ENCODE measurements at places on chromosomes 2 and 18.

- no peak for DNase-seq
Measured at GRCh38 chr2:191631754-191632153, 46.2 kb upstream of the NABP1 start.

DNA sequence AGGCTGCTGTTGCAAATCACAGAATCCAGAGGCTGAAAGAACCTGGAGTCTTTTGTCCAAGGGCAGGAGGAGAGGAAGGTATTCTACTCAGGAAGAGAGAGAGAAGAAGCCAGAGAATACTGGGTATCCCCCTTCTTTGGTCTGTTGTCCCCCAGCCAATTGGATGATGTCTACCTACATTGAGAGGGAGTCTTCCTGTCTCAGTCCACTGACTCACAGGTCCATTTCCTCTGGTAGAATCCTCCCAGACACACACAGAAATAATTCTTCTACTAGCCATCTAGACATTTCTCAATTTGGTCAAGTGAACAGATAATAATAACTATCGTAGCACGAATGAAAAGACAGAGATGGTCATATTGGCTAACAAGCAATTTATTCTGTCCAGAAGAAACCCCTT is 416.4 kb upstream of the UBE2E3 start:
- DNase-seq = no peak

GRCh38 chr2:196242131-196242620 is 70.8 kb upstream of the STK17B start:
- peak; percentile 85 for DNase-seq

DNA sequence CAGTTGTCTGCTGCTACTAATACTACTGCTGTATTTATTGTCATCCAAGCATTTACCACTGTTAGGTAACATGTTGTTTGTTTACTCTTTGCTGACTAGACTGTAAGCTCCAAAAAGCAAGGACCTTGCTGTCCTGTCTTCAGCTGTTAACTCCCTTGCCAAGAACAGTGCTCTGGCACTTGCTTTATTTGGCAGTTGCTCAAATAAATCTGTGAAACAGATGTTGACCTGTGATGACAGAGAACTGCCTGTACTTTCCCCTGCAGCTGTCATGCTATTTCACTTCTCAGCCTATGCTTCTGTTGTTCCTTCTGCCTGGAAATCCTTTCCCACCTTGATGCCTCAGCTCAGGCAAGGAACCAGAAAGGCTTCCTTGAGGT is 181.2 kb downstream of the ATAD2B start:
- DNase-seq = peak; percentile 29

DNA sequence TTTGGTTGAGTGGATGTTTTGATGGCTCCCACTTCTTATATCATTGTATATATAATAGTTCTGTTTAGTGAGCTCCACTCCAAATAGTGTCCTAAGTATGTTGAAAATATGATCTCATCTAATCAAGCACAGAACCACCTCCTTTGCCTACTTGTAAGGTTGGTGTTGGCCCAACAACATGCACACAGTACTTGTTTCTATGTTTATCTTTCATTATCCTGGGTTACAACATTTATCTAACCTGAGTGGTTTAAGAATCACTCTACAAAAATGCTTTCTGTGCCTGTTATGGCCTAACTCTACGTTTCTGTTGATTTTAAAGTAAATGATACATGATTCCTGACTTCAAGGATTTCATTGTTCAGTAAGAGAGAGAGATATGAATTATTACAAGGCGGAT is 281.9 kb downstream of the FIGN start:
- no peak for DNase-seq

GRCh38 chr2:34316788-34317187 is 717.7 kb upstream of the FAM98A start:
- no peak for DNase-seq

GRCh38 chr2:189082376-189082975 is 97.1 kb downstream of the COL5A2 start:
- no peak for DNase-seq

DNA sequence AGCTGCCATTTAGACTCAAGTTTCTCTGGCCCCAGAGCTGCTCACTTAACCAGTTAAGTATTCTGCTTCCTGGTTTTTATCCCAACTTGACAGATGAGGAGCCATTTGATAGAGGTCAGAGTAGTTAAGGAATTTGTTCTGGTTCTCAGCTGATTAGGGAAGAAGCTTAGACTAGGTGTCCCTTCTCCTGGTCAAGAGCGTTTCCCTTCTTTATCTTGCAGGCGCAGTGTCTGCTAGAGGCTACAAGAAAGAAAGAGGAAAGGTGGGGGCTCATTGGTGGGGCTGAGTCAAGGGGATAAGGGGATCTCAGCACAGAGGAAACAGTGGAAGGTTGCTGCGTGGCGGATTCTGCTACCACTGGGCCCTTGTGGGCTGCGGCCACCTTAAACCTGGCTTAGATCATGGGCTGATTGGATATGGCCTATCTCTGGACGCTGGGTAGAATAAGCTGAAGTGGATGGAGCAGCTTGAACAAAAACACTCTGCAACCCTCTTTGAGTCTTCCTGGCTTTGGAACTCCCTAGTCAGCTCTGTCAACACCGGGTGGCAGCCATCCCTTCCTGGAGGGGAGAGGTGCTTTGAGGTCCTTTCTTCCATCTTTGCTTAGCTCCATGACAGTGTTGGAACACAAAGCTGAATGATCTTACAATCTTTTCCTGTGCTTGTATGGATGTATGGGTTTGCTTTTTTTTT is 70.8 kb downstream of the QPCT start:
- peak; percentile 46 for DNase-seq

GRCh38 chr2:168203762-168204693 is 43.4 kb downstream of the STK39 start:
- DNase-seq = no peak

DNA sequence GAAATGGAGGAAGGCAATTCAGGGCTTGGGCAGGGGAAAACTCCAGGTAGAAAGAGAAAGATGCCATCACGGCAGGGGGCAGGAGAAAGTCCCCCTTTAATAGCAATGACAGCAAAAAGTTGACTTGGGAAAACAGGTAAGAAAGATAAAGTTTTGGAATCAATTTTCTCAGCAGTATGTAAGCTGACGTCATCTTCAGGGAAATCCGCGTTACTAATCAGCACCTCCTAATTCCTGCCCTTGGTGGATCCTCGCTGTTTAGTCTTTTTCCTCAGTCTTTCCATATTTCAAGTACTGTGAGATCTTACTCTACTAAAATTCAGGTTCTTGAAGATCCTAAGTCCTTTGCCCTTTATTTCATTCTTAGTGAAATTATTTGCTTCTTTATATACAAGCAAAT is 233.0 kb downstream of the MREG start:
- no peak for DNase-seq

DNA sequence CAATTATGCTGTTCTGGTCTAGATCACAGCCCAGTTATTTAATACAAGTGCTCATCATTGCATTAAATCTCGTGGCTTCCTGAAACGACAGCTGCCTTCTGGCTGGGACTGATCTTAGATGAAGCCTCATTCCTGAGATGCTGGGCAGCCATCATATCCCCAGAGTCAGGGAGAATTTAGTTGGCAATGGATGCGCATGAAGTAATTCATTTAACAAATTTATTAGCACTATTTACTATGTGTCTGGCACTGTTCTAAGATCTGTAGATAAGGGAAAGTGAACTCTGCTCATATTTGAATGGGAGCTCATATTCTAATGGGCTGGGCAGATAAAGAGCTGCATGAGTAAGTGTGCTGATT is 244.7 kb downstream of the KCNS3 start:
- DNase-seq = no peak

GRCh38 chr2:205297846-205298245 is 384.5 kb upstream of the NRP2 start:
- DNase-seq = no peak

DNA sequence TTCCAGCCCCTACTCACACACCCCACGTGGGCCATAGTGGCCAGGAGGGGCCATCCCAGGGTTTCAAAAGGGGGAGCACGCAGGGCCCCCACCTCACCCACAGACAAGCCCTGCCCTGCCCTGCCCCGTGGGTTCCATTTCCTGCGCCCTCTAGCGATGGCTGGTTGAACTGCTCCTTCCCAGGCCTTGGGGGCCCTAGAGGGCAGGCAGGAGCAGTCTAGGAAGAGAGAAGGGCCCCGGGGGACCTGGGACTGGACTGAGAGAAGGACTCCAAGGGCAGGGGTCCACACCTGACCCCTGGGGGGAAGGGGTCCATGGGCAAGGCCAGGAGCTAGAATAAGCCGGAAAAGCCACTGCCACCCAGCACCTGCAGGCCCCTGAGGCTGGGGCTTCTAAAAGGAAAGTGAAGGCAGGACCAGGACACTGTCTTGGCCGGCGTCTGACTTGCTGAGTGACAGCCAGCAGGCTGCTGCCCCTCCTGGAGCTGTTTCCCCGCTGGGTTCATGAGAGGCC is 10.1 kb downstream of the CYP26B1 start:
- peak; percentile 69 for DNase-seq

GRCh38 chr18:28127763-28128658 is 48.9 kb downstream of the CDH2 start:
- no peak for DNase-seq

- no peak for DNase-seq
Measured at GRCh38 chr2:20541294-20541640, 94.4 kb downstream of the RHOB start.

- no peak for DNase-seq
Measured at GRCh38 chr2:179691235-179691634, 170.2 kb downstream of the ZNF385B start.

GRCh38 chr2:54840559-54841468 is 117.4 kb downstream of the EML6 start:
- no peak for DNase-seq

DNA sequence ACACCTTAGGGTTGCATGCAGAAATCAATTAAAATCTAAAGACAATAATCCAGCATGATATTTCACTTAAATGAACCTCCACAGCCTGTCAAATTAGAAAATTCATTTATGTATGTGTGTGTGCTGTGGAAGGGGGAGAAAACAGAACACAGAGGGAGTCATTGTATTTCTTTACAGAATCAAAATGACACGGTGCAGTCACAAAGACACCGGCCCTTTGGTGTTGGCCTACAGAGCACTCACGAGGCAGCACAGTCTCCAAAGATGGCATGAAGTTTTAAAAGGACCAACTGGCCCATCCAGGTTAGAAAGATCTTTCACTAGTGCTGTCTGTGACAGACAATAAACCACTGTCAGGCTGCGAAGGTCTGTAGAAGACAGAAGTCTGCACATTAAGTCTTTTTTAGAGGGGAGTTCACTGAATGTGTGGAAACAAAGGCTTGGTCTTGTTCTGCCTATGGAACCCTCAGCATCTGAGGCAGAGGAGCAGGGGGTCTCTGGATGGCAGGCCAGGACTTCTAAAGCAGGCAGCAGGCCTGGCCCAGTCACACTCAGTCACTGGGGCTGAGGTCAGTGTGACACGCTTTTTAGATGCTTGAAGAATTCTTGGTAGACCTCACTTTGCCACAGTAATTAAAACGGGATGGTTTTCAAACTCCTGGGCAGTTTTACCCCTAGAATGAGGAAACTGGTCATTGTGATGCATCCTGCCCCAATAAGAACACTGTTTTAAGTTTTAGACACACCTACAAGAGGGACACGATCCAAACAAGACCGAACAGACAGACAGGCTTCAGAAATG is 184.9 kb downstream of the AFF3 start:
- no peak for DNase-seq

Measured in hematopoietic multipotent progenitor cell treated with erythropoietin and hydrocortisone succinate and interleukin-3 and kit ligand, for 6 days (in vitro differentiated cells).